ENCODE measurements at places on chromosomes 2 and 18.

- DNase-seq, result no peak
Measured at GRCh38 chr2:43872151-43872550, 33.4 kb downstream of the ABCG8 start.

DNA sequence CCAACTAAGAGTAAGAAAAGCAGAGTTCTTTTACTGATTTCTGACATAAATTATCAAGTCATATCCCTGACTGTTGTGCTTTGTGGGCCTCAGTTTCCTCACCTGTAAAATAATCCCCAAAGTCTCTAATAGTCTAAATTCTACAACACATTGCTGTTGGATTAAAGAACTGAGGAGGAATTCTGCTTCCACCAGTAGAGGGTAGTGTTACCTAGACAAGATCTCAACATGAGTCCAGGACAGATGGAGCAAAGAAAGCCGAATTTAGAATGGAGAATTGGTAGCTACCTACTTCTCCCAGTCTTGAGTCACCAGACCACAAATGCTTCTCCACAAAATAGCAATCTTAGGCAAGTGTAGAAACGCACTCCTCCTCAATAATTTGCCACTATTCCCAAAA lies 462.5 kb upstream of the FSHR start:
- no peak for DNase-seq

- DNase-seq, result no peak
Measured at GRCh38 chr2:955829-956731, 5.4 kb downstream of the SNTG2 start.

GRCh38 chr2:119177838-119178190 lies 19.3 kb upstream of the C1QL2 start:
- DNase-seq, result no peak

DNA sequence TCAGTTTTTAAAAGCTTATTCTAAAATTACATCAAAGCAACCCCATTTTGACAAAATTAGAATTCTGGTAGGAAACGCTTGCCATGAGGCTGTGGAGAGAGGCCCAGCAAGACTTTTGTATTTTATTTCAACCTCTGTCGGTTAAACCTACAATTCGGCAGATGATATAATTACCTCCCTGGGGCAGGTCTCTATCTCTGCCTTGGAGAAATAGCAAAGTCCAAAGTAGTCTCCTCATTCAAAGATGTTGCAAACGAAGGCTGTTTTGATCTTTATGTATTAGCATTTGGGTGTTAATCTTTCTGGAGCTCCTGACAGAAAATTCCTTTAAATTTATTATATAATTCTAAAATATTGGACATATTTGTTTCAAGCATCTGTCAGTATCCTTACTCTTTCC lies 35.6 kb downstream of the GALM start:
- no peak for DNase-seq

All from sciatic nerve (tissue), 2 donors.